ENCODE measurements at places on chromosomes 1 and 21.

DNA sequence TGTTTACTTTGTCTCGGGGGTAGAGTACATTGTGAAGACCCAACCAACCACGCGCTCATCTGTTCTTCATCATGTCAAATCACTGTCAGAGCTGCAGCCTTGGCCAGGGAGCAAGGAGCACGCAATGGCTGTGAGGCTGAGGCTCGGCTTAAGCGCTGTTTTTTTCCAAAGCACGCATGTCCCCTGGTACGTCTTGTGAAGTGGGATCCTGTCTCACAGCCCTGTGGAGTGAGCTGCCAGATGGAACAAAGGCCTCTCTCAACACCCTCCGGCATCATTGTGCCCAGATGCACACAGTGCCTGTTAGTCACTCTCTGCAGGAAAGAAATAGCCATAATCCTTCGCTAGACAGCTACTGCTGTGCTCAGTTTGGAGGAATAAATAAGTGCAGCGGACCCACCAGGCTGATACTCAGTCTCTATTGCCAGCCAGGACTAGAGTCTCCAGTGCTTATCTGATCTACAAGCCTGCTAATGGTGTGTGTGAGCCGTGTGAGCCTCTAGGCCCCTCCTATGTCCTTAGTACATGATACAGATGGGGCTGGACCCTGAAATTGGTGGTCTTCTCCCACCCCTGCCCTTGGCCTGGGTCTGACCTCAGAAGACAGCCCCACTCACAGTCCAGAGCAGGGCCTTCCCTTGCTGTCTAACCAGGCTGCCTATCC lies 91.3 kb upstream of the COA6 start:
- no peak for DNase-seq

- DNase-seq = no peak
Measured at GRCh38 chr1:245957427-245957826, 549.7 kb downstream of the SMYD3 start.

DNA sequence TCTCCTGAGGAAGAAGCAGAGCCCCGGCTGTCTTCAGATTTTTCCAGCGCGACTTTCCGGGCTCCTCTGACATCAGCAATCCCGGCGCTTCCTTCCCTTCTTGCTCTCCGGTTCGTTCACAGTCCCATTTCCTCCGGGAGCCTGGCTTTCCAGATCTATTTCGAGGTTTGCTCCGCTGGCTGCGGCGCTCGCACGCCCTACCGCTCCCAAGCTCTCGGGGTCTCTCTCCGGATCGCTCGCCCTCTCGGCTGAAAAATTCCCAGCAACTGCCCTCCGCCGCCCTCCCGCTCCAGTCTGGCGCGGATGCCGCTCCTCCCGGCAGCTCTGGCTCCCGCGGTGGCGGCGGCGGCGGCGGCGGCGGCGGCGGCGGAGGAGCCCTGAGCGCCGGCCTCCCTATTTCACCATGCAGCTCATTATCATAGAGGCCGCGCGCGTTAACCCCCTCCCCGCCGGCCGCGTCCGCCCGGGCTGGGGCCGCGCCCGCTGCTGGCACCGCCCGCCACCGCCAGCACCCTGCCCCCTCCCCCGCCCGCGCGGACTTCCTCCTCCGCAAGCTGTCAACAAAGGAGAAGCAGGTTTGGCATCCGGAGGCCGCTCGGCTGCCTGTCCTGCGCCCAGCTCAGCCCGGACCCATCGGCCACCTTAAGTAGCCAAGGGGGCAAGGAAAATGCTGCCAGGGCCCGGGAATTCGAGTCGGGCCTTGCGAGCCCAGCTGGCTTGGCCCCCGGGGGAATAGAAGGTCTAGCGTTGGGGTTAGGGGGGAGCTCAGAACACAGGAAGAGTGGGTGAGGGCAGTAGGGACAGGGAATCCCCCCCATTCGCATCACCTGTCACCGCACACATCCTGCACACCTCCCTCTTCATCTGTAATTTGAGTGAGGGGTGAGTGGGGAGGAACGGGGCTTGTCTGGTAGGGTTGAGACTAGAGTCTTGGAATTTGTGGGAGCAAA lies at the start of gene PLXNA2:
PLXNA2 (minus strand) TSS at position 418 of the 950 bp plus-strand sequence. CDS start 26,462 bp downstream, outside the sequence.
- DNase-seq = peak; percentile 79

- DNase-seq = peak; percentile 16
Measured at GRCh38 chr1:20486457-20487235, 636 bp upstream of the CAMK2N1 start.

- DNase-seq = no peak
Measured at GRCh38 chr1:230806552-230806951, 59.4 kb downstream of the CAPN9 start.

GRCh38 chr1:231206856-231207255 lies 34.2 kb upstream of the GNPAT start:
- no peak for DNase-seq

DNA sequence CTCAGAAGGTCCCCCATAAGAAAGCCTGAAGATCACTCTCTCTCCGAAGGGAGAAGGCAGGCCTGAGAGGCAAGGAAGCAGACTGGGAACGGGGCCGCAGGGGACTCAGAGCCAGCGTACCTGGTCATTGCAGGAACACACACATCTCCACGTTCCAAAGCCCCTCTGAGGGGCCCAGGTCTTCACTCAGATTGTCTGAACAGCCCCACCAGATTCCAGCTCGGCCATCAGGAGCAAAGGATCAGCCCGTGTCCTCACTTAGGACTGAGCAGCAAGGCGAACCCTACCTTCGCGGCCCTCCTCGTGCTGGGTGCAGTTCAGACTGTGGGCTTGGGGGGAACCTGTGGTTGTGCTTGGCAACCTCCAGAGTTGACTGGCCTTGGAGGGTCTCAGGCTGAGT lies 43.9 kb upstream of the SOX13 start:
- no peak for DNase-seq

GRCh38 chr1:55707196-55707595 lies 492.0 kb upstream of the USP24 start:
- DNase-seq = no peak

GRCh38 chr1:186143481-186143880 lies 231.6 kb downstream of the TPR start:
- DNase-seq = no peak

DNA sequence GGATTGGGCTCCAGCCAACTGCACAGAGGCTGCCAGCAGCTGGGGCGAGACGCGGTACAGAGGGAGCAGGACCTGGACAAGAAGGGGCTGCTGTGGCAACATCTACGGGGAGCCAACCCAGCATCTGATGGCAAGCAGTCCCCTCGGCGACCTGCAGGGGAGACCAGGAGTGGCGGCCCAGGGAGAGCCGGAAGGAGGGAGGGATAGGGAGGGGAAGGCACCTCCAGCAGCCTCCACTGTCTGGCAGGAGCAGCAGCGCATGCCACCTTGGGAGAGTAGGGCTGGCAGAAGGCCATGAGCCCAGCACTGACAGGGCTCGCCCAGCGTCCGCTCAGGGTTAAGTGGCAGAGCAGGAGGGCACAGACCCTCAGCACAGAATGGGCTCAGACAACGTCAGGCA lies 17.3 kb downstream of the CHD5 start:
- no peak for DNase-seq

DNA sequence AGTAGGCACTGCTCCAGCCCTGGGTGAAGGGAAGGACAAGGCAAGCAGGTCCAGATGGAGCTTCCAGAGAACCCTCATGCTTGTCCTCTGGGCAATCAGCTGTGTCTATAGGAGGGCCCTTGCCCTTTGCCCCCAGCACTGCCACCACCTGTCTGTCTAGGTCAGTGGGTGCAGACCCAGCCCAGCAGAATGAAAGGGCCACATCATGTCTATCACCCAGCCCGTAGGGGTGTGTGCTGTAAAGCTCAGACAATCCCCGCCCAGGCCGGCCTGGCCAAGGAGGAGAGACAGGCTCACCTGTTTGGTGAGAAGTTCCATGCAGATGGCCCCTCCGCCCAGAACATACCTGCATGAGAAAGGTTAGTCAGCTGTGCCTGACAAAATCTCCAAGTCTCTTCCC lies 7.0 kb downstream of the UBE2Q1 start:
- DNase-seq = no peak

- no peak for DNase-seq
Measured at GRCh38 chr1:40363721-40364120, 9.8 kb upstream of the SMAP2 start.

DNA sequence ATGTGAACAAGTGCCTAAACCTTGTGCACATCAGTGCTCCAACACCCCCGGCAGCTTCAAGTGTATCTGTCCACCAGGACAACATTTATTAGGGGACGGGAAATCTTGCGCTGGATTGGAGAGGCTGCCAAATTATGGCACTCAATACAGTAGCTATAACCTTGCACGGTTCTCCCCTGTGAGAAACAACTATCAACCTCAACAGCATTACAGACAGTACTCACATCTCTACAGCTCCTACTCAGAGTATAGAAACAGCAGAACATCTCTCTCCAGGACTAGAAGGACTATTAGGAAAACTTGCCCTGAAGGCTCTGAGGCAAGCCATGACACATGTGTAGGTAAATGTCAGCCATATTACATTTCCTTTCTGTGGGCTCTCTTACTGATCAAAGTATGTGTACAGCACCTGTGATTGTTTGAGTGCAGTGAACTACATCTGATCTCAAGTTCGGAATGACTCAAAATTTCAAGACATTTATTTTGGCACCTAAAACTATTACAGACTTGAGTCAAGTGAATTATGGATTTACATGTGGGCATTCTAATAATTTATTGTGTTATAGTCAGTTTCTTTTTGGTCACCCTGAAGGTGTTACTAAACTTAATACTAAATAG lies 196.5 kb downstream of the TPR start:
- DNase-seq = no peak

DNA sequence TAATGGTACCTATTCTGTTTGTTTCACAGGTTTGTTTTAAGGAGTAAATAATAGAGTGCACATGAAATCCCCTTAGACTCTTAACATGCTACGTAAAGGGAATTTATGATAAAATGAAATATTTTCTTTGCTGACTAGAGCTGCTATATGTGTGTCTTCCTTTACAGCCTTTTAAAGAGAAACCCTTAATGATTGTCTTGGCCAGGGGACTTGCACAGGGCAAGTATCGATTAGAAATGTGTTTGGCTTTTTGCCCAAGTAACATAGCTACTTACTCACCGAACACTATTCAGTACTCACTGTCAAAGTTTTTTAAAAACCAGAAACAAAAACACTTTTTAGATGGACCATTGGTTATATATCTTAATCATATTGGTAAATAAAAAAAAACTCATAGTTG lies 71.3 kb upstream of the KIAA1614 start:
- no peak for DNase-seq

DNA sequence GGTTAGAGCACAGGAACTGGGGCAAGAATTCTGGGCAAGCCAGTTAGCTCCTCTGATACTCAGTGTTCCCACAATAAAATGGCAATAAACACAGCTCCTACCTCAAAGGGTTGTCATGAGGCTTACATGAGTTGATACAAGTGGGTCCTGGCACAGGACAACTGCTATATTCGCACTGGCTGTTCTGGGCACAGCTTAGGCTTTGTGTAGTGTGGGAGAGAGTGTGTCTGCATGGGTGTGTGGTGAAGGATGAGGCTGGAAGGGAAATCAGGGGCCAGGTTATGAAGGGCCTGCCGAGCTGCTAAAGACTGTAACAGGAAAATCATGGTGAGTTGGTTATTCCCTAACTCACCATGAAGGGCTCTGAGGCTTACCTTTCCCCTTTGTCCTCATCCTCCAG lies 18.7 kb downstream of the ETV3 start:
- DNase-seq = no peak

GRCh38 chr1:237012788-237013383 lies 8.6 kb upstream of the MT1HL1 start:
- DNase-seq = no peak

DNA sequence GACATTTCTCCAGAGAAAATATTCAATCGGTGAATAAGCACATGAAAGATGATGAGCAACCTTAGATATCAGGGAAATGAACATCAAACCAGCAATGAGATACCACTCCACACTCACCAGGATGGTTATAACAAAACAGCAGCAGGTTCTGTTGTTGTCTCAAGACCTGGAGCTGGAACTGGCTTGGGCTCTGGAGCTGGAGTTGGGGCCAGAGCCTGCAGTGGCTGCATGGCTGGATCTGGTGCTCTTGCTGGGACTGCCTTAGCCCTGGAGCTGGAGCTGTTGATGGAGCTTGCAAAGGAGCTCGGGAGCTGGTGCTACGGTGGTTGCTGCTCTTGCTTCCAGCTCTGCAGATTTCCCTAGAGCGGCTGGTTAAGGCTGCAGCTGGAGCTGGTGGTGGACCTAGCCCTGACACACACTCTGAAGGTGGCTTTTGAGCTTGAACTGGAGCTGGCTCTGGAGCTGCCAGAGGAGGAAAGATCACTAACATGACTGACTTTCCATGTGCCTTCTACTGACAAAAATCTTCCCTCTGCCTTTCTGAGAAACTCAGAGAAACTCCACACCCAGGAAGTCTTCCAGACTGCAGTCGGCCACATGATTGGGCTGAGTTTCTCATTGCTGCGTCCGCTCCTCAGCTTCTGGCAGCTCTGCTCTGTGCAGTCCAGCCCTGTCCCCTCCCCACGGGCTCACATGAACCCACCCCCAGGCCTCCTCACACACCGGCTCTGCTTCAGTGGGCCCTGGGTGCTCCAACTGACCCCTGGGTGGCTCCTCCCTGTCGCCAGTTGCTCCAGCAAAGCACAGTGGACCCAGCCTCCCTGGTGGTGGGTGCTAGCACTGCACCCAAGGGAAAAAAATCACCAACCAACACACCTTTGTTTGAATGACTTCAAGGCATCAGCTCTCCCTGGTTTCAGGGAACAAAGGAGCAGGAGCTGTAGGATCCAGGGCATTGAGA lies 139.1 kb upstream of the FMN2 start:
- DNase-seq = no peak

DNA sequence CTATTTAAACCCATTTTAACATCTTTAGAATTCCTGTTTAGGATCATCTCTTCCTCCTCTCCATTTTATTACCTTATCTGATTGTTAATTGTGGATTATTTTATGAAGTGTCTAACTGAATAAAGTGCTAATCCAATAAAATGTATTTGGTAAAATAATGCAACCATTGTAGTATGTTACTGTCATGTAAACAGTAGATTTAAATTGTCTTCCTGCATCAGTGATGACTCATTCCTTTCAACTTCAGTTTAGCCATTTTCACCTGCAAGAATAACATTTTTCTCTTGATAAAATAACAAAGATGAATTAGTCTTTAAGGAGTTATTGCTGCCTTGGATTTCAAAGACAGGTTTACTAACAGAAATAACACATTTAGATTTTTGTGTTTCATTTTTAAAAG lies 5.4 kb downstream of the PPP2R5A start:
- no peak for DNase-seq

GRCh38 chr1:36342426-36343185 lies 19.2 kb upstream of the EVA1B start:
- DNase-seq = peak; percentile 80

DNA sequence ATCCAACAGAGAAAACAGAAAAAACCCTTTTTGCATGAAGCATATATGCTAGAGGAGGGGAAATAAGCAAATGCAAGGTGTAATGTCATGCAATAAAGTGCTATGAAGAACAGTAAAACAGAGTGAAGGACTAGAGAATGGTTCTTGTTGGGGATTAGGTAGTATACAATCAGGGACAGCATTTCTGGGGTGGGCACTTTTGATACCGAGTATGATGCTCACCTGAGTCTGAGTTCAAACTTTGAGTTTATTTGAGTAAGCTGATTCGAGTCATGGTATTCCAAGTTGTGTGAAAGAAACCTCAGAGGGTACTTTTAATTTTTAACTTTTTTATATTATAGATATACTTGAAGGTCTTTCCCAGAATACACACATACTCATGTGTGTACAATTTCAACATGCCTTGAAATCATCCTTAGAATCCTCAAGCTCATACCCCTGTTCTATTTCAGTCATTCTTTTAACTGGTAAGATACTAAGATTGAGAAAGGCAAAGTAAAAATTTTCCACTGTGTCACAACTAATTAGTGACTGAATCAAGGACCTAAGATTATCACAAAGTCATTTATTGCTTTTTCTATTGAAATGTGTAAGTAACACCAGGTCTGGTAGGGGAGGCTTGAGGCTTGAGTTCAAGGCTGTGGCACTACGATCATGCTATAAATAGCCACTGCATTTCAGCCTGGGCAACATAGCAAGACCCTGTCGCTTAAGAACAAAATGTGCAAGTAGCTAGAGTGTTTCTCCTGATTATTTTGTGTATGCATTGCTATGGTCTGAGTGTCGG lies 12.1 kb downstream of the LRRC8B start:
- DNase-seq = no peak

All from CD4-positive, alpha-beta T cell treated with Interleukin-17A for 4 hours (primary cell).